ENCODE measurements at places on chromosomes 3 and 15.

GRCh38 chr3:10770981-10771380 lies 45.0 kb upstream of the SLC6A11 start:
- DNase-seq: no peak

GRCh38 chr3:132255041-132255745 lies 62.0 kb upstream of the ACP3 start:
- DNase-seq: no peak

- DNase-seq: no peak
Measured at GRCh38 chr3:71868876-71869275, 83.9 kb upstream of the PROK2 start.

GRCh38 chr15:51484781-51485180 lies 137.8 kb downstream of the DMXL2 start:
- DNase-seq: no peak

GRCh38 chr3:195875482-195876236 lies 32.7 kb downstream of the TNK2 start:
- DNase-seq: no peak

DNA sequence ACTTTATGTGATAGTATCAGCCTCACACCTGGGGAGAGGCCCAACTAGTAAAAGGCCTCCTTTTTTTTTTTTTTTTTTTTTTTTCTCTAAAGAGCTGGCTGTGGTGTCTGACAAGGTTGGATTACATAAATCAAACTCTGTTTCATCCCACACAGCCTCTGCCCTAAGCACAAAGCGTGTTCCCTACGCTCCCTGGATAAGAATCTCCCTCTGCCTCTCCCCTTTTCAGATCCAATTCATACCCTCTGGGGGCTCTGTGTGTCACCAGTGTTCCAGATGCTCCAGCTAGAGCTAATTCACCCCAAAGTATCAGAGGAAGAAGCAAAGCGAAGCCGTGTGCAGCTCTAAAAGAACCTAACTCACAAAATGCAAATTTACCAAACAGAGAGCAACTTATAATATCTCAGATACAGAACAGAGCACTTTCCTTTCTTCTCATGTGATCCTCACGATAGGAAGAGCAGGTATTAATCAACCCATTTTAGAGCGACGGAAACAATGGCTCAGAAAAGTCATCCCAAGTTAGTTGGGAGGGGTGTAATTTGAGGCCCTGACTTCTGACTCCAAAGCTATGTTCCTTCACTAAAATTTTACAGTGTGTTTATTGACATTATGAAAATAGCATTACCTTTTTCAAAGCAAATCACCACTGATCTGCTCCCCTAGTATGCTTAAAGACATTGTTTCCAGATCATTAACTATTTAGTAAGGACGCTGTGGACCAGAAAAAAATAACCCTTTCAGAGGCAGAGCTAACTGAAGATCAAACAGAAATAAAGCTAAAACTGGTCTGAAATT lies 12.4 kb downstream of the BMF start:
- DNase-seq: no peak

DNA sequence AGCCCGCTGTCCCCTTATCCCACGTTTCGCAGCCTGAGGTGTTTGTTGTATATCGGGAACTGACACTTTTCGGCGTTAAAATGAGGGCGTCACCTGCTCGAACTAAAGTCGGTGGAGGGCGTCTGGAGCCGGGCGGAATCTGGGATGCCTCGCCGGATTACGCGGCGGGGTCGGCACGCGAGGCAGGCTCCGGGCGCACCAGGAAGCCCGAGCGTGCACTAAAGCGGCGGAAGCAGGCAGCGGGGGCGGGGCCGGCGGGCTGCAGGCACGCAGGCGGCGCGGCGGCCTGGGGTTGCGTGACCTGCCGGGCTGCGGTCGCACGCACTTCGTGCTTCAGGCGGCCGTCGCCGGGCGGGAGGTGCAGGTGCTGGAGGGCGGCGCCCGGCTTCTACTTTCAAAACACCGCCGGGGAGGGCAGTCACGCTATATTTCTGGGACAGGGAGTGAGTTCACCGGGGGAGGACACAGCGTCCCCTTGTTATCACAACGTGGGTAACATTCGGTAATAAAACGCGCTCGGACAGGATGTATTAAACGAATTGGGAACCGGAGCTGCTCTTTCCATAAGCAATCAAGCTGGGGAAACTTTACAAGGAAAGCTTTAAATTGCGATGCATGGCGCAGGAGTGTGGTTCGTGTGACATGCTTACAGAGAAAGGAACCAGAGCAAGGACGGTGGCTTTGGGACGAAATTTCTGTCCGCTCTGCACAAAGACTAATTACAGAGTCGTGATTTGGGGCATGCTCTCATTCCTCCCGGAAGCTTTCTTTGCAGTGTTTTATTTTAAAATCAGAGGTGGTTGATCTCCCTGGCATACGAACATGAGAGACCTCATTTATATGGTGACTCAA lies 9.1 kb upstream of the LEKR1 start:
- DNase-seq: peak; percentile 75

- no peak for DNase-seq
Measured at GRCh38 chr3:14477311-14477935, 62.7 kb downstream of the GRIP2 start.

GRCh38 chr15:62439543-62440016 lies 274.5 kb upstream of the C2CD4B start:
- DNase-seq: no peak

DNA sequence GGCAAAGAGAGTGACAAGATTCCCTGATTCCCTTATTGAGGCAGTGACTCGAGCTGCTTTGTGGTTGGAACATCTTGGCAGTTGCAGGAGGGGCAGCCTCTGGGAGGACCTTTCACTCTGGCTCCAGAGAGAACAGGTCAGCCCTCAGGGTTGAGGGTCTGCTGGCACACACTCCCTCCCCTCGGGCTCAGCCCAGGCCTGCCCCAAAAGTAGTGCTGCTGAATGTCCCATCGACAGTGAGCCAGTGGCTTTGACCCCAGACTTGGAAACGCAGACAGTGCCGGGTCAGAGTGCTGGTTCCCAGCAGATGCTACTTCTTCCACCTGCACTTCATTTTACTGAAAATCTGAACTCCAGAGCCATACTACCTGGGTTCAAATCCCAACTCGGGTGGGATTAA lies 25.6 kb upstream of the ATP2B2 start:
- no peak for DNase-seq

- no peak for DNase-seq
Measured at GRCh38 chr3:108804437-108804836, 18.1 kb upstream of the TRAT1 start.

- no peak for DNase-seq
Measured at GRCh38 chr3:177051411-177051810, 145.9 kb downstream of the TBL1XR1 start.

- DNase-seq: no peak
Measured at GRCh38 chr15:59008086-59008485, 20.6 kb downstream of the RNF111 start.

- no peak for DNase-seq
Measured at GRCh38 chr3:23198801-23199200, 4.3 kb upstream of the UBE2E2 start.

GRCh38 chr15:68795298-68795848 lies 25.3 kb downstream of the ANP32A start:
- peak; percentile 44 for DNase-seq

GRCh38 chr15:80689716-80690115 lies 5.4 kb upstream of the ABHD17C start:
- DNase-seq: no peak

- no peak for DNase-seq
Measured at GRCh38 chr3:45054196-45054857, 28.2 kb downstream of the CLEC3B start.

DNA sequence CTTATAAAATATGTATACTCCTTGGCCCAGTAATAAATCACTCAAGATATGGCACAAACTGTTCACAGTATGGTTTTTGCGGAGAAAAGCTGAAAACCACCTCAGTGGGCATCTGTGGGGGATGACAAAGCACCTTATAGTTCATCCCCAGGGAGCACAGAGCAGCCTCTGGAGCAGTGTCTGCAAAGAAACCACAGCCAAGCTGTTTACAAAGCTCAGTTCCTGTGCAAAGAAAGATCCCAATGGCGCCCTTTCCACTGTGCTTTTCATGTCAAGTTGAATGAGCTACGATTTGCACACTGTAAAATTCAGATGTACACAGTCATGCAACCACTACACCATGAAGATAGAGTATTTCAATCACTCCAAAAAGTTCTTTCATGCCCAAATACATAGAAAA lies 2.5 kb upstream of the EFCC1 start:
- no peak for DNase-seq

- no peak for DNase-seq
Measured at GRCh38 chr3:130543322-130543721, 26.3 kb downstream of the COL6A6 start.

- DNase-seq: no peak
Measured at GRCh38 chr15:74136814-74137536, 6.6 kb downstream of the ISLR2 start.

DNA sequence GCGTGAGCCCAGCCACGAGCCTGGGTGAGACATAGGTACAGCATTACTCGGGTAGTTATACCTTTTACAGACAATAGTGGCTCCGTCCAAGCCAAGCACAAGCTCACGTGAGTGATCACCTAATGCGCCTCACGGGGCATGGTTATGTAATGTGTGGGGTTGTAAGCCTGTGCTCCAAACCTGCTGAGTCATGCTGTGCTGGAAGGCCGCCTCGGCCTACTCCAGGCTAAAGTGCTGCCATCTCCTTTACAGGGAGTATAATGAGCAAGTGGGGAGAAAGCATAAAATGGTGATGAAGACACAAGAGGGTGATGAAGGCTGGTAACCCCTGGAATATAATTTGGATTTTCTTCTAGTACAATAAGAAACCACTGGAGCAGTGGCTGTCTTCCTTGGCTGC lies 175.8 kb upstream of the STT3B start:
- DNase-seq: no peak

DNA sequence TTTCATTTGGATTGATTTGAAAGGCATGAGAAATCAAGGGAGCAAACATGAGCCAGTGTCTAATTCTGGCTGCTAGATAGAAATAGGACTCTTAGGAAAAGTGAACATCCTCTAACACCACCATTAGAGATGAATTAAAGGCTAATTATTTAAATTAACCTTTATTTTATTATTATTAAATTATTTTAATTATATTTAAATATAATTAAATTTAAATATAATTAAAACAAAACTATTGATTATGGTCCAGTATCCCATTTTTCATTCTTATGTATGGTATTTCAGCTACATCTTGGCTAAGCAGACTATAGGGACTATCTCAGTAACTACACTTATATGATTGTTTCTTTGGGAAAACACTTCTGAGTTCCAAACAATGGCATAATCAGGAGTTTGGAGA lies 904.8 kb downstream of the NAALADL2 start:
- DNase-seq: no peak

GRCh38 chr3:53526704-53527055 lies 32.3 kb downstream of the CACNA1D start:
- DNase-seq: no peak

GRCh38 chr3:33900809-33901505 lies 102.5 kb downstream of the PDCD6IP start:
- DNase-seq: no peak

GRCh38 chr3:10956986-10957385 lies 35.6 kb upstream of the SLC6A1 start:
- no peak for DNase-seq

DNA sequence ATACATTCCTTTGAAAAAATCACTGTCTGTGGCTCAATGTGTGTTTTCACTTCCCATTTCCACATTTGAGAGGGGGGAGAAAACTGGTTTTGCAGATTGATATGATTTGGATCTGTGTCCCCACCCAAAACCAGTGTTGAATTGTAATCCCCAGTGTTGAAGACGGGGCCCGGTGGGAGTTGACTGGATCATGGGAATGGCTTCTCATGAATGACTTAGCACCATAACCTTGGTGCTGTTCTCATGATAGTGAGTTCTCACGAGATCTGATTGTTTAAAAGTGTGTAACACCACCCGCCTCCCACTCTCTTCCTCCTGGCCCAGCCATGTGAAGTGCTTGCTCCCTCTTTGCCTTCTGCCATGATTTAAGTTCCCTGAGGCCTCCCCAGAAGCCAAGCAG lies 16.1 kb downstream of the TMEM207 start:
- DNase-seq: no peak

- no peak for DNase-seq
Measured at GRCh38 chr15:27951191-27951890, 147.8 kb downstream of the OCA2 start.

DNA sequence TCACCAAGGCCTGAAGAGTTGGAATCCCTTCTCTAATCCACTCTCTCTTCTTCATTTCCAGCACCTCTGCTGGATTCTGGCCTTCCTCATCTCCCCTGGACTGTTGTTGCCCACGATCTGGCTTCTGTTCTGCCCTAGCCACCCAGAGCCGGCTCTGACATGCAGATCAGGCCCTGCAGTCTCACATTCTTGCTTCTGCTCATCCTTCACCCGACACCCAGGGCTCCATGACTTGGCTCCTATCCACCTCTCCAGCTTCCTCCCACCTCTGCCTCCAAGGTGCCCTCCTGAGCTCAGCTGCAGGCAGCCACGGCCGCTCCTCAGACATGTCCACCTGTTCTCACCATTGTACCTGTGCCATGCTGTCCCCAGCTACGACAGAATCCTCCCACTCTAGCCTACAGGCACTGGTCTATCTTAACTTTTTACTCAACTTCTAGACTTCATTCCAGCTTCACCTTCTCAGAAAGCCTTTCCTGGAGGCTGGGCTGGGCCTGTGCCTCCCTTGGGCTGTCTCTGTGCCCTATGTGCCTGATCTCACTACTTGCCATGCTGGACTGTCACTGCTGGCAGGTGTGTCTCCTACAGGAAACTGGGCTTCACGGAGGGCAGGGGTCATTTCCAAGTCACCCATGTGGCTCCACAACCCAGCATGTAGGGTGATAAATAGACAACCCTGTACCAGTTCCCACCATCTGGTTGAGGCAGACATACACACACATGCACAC lies 16.0 kb upstream of the TBC1D21 start:
- DNase-seq: no peak

DNA sequence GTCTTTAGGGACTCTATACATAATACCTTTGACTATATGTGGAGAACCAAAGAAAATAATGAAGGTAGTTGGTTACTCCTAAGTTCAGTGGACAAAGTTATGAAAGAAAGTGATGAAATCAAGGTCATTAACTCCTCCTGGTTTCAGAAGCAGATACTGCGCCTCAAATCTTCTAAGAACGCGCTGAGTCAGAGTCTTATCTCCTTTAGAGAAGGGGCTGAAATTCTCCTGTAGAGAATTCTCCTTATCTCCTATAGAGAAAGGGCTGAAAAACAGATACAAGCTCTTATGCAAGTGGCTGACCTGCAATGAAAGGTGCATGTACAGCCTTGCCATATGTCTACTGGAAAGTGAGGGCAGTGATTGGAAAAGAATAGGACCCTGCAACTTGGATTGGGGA lies 824.2 kb downstream of the NSUN3 start:
- DNase-seq: no peak

GRCh38 chr3:196652961-196653795 lies 13.7 kb downstream of the NRROS start:
- DNase-seq: no peak

GRCh38 chr15:65740148-65740547 lies 51.9 kb downstream of the DENND4A start:
- DNase-seq: no peak

- no peak for DNase-seq
Measured at GRCh38 chr3:20380295-20380694, 194.3 kb upstream of the SGO1 start.

- DNase-seq: no peak
Measured at GRCh38 chr3:59247402-59247841, 197.6 kb upstream of the CFAP20DC start.
